ENCODE measurements at places on chromosomes 2 and 18. TPM values are rescaled to one million over a fixed set of nuclear protein-coding genes. Genes with fewer than 3 reads are reported as not detected.

- DNase-seq: no peak
Observed at GRCh38 chr2:86673986-86674670, 46.0 kb upstream of the RMND5A start.

GRCh38 chr2:179437430-179437829 lies 172.8 kb upstream of the SESTD1 start:
- DNase-seq: no peak

- DNase-seq: peak; percentile 27
Observed at GRCh38 chr2:37232131-37232933, 874 bp downstream of the NDUFAF7 start.

DNA sequence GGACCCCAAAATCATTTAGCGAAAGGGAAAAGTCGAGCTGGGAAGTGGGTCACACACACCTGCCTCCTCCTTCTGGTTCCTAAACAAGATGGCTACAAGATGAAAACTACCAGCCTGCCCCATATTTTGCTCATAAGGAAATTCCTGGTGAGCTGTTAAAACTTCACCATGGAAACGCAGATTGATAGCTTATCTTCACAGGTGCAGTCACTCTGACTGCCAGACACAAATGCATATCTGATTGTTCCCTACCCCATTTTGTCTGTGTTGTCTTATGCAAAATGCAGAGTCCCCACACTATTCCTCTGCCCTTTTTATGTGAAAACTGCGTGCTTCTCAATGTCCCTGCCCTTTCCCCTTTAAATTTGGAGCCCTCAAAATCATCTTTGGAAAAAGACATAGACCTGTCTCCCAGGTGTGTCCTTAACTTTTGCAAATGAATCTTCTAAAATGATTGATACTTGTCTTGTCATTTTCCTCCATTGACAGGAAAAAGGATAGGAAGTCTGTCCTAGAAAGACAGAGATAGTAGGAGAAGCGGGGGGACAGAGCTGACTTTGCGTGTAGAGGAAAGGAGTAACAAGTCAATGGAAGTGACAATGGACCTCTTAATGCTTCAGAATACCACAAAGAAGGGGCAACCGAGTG lies 38.9 kb upstream of the THOC1 start:
- DNase-seq: no peak

DNA sequence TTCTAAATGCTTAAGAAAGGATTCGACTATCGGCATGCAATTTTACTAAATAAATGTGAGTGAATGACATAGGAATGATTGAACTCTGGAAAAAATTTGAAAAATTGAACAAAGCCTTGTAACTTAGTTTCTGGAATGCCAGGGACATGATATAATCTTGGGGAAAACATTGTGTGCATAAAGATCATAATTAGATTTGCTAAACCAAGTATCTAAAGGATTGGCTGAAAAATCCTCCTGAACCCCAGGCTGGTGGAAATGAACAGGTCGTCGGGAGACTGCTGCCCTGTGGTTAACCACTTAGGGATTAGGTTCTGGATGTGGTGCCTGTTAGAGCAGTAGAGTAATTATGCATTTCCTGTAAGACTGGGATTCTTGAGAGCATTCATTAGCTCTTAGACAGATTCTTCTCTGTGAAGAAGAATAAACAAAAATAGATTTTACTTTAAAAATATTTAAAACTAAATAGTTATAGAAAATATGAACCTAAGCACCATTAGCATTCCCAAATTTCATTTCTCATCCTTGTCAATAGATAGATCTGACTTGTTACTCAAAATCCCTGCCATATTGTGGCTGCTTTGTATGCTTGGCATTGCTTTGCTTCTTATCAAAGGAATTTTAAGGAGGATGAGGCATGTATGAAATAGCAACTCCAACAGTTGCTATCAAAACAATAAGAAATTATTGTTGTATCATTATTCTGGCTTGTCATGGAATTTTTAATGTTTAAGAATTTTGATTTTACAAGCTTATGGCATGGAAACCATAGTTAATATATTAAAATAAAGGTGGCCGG lies 55.9 kb downstream of the LYPD6B start:
- no peak for DNase-seq

GRCh38 chr18:75871596-75871995 lies 444.1 kb upstream of the SMIM21 start:
- DNase-seq: no peak

DNA sequence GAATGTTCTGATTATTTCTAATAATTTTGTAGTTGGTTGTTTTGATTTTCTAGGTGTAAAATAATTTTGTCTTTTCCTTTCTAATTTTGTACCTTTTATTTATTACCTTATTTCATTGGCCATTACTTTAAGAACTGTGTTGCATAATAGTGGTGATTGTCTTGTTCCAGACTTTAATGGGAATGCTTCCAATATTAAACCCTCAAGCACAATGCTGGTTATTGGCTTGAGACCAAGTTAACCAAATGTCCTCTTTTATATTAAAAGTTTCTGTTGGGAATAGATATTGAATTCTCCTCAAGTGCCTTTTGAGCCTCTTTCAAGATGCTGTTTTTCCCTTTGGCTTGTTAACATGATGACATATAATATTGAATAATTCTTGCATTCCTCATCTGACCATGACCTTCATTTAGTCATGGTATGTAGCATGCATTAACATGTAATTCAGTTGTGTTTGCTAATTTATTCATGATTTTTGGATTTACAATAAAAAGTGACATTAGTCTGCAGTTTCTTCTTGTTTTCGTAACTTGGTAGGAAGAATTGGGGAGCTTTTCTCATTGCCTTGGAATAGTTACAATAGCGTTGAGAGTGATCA lies 141.7 kb downstream of the DIS3L2 start:
- DNase-seq: no peak

The HOXD13 gene
- not detected for total RNA-seq

The BMPR2 gene
- total RNA-seq: 89.1 TPM

The CFC1 gene
- not detected for total RNA-seq

The SLC20A1 gene
- 49.1 TPM for total RNA-seq

The TTN gene
- 895 TPM for total RNA-seq

The AGXT gene
- not detected for total RNA-seq

The SERPINB4 gene
- not detected for total RNA-seq

The FKBP1B gene
- total RNA-seq: 11.7 TPM
